ENCODE measurements at places on chromosomes 2 and 18.

GRCh38 chr2:172086241-172087206 is 1.2 kb downstream of the DLX1 start:
- DNase-seq, result no peak

DNA sequence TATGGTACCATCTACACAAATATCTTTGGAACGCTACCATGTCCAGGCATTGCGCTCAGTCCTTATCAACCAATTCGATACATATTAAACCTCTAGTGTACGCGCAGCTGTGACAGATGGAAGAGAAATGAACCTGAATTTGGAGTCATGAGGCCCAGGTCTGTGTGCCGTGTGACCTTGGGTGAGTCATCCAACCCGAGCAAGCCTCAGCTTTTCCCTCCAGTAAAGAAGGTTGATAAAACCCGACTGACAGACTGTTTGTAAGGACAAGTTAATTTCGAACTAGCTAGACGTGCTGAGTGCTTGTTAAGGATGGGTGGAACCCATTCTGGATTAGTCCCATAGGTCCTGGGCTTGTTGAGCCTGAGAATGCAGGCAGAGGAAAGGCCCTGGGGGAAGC is 28.2 kb downstream of the GREB1 start:
- no peak for DNase-seq

DNA sequence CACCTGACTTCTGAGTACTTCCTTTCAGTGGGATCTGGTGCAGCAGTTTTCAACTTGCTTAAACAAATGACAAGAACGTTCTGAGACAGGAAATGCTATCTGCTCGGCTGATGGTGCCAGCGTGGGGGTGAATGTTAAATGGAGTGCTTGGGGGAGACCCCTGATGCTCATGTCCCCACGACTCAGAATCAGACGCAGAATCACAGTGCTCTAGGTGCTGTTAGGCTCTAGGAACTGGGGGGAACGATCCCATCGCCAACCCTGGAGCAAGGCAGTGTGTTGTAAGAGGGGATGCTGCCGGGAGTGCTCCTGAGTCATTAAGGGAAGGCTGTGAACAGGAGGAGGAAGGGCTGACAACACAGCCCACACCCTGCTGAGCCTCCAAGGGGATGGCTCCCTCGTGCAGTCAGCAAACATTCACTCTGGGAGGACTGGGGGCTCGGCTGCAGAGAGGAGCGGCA is 34.1 kb upstream of the KCNF1 start:
- DNase-seq, result no peak

DNA sequence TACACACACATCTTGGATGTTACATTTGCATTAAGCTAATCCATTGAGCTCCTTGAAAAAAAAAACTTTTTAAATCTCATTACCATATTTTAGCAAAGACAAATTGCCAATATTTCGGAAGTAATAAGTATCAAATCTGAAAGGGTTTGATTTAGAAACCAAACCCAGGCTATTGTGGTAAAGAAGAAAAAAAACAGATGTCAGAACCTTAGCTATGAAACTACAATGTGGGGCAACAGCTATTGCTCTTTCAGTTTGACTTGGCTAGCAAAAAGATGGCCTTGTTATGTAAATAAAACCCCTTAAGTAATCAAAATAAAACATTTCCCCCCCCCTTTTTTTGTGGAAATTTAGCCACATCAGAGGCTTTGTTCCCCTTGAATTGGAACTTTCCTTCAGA is 41.2 kb upstream of the REG3A start:
- no peak for DNase-seq

DNA sequence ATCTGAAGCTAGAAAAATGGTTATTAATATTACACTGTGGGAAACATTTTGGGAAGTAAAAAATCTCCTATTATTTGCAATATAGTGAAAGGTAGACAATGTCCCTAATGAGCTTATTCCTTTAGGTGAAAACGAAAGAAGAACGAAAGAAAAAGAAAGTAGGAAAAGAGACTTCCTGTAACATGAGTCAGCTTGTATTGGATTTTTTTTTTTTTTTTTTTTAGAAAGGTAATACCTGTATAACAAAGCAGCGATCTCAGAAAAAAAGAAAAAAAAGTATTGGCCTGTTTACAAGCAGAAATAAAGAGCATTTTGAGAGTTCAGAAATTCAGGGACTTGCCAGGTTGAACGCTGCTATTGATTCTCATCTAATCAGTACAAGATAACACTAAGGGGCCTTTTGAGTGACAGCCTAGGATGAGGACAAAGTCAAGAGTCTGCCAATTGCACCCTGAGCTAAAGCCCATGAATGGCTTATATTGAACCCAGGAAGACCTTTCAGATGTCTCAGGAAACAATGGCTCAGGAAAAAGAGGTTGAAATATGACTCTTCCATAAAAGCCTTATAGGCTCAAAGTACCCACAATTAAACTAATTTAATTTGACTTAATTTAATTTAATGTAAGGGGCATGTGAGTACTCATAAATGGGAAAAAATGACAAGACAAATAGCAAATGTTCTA is 615.6 kb upstream of the CDH2 start:
- no peak for DNase-seq

Measured in pons (tissue), 1 donor.